Mucosa of descending colon (tissue), 3 donors: ENCODE measurements at places on chromosomes 12 and 14. TPM values are rescaled to one million over a fixed set of nuclear protein-coding genes. Genes with fewer than 3 reads are reported as not detected.

DNA sequence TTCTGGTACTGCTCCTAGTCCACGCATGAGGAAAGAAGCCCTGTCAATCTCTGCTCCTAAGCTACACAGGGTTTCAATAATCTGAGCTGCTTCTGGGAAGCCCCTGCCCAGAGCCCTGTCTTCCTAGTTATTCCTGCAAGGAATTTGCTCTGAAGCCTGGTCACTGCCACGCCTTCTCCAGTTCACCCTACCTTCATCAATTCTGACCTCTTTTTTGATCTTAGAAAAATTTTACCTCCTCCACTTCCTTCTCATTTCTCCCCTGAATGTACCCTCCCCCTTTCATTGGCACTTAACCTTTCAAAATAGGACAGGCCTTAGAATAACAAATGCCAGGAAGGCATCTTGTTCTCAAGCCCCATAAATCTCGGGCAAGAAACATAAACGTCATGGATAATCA is 14.9 kb upstream of the LRRK2 start:
- no peak for DNase-seq

GRCh38 chr12:29732191-29732590 is 51.6 kb downstream of the TMTC1 start:
- DNase-seq: no peak

GRCh38 chr14:55451950-55452349 is 11.5 kb upstream of the TBPL2 start:
- DNase-seq: no peak

LRIG3 gene
- 90.0 TPM for total RNA-seq

- DNase-seq: no peak
Observed at GRCh38 chr12:19285793-19286448, 153.4 kb upstream of the AEBP2 start.

GRCh38 chr12:81759190-81760051 is at the start of gene PPFIA2:
Gene PPFIA2 (minus strand): TSS chr12:81759350.
- peak; percentile 8 for DNase-seq

DNA sequence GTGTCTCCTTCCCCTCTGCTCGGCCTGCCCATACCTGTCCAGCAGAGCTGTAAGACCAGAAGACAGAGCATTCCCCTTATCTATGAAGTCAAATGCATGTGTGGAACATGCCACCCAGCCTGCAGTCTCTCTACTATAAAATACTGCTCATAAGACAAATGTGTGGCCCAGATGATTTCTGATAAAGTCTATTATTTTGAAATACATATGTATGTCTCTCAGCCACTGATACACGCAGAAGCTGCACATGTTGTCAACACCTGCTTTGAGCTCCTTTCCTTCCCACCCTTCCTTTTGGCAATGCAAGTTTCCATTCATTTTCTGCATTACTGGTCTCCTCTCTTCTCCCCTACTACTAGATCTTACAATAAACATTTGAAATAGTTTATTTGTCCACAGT is 38.8 kb downstream of the NTF3 start:
- no peak for DNase-seq

DNA sequence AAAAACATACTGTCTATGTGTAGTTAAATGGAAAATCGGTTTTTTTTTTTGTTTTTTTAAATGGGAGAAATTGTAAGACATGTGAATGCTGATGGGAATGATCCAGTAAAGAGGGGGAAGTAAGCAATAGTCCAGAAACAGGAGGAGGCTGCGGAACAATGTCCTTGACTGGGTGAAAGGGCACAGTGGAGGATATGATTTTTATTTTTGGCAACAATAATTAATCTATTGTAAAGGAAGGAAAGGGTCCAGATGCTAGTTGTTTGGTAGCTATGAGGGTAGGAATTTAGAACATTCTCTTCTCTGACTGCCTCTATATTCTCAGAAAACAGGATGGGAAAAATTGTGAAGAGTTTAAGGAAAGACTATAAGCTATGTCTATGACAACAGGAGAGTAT is 76.6 kb downstream of the RPL10L start:
- no peak for DNase-seq

GRCh38 chr14:99077076-99077843 is 194.7 kb downstream of the BCL11B start:
- no peak for DNase-seq

SOAT2 gene
- total RNA-seq: not detected
